ENCODE measurements at places on chromosomes 6 and 20.

DNA sequence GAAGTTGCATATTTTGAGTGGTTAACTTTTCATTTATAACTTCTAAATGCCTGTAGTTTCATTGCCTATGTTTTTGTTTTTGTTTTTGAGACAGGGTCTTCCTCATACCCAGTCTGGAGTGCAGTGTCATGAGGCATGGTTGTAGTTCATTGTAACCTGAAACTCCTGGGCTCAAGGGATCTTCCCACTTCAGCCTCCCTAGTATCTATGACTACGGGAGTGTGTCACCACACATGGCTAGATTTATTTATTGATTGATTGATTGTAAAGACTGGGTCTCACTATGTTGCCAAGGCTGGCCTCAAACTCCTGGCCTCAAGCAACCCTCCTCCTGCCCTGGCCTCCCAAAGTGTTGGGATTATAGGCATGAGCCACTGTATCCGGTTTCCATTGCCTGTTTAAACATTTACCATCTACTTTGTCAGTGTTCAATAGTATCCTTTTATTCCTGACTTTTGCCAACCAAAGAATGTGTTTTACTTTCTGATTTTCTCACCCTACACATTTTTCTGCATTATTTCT, 144.6 kb downstream of the CDKAL1 start:
- no peak for DNase-seq

DNA sequence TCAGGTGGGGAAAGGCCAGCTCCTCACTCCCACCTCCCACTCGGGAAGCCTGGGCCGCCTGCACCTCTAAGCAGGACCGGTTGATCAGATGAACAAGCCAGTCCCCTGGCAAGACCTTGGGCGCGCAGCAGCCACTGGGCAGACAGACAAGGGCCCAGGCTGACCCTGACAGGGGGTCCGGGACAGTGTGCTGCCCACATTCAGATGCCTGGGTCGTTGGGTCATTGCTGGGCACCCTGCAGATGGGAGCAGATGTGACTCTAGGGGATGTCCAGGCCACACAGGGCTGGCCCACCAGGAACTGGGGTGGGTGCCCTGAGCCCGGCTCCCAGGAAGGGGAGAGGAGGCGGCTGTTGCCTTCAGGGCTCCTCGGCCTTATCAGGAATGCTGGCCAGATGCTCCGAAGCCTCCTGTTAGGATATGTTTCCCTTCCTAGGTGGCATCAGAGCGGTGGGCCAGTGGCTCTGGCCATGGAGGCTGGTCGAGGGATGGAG, 17.3 kb upstream of the FRMD1 start:
- DNase-seq, result no peak

DNA sequence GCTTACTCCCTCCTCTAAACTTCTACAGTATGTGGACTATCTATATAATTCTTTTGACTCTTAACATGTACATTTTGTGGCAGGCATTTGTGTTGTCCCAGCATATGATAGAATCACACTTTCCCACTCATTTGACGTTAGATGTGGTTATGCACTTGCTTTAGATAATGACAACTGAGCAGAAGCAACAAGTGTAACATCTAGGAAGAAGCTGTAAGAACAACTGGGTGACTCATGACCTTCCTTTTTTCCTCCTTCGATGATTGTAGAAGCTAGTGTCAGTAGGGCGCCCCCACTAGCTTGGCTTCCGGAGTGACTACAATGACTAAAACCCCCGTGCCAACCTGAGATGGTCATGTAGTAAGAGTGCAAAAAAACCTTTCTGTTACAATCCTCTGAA, 74.6 kb upstream of the CEP85L start:
- no peak for DNase-seq

DNA sequence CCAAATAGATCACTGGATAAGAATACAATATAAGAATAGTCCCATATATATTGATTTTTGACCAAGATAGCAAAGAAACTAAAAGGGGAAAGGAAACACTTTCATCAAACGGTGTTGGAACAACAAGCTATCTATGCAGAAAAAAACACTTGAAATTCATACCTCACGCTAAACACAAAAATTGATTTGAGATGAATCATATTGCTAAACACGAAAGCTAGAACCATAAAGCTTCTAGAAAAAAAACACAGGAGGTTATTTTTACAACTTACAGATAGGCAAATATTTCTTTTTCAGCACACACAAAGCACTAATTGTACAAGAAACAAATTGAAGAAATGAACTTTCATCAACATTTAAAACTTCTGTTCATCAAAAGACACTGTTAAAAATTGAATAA, 36.7 kb upstream of the TMEM14A start:
- no peak for DNase-seq

DNA sequence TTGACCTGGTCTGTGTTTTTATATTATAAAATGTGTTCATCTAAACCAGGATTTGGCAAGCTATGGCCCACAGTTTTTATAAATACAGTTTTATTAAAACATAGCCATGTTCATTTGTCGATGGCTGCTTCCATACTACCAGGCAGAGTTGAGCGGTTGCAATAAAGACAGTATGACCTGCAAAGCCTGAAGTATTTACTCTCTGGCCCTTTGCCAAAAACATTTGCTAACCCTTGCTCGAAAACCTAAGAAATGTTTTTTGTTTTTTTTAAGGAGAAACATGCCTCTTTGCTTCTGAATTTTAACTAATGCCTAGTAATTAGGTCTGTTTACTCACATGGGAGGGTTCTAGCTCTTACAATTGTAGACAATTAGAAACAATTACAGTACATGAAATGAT, 67.4 kb upstream of the SMIM28 start:
- peak; percentile 64 for DNase-seq

DNA sequence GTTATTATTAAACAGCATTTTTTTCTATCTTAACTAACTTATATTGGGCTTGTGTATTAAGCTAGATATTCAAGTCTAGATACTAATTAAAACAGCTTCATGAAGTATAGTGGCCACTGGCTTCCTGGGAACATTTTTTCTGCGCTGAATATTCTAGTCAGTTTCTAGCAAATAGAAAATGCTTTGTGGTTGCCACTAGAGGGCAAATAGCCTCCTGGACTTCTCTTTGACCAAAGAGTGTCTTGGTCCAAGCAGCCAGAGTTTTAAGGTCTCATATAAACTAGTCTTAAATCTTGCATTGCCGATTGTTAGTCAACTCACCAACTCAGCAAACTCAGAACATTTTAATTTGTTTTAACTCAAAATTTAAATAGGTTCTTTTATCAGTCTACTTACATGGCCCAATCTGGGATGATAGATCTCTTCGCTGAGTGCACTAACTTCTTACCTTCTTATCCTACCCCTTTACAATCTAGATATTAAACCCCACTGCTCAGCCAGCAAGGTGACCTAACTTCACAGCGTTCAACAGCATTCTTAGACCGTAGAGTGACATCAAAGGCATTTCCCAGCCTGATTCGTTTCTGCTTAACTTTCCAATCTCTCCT, 24.6 kb upstream of the ID4 start:
- DNase-seq, result no peak

DNA sequence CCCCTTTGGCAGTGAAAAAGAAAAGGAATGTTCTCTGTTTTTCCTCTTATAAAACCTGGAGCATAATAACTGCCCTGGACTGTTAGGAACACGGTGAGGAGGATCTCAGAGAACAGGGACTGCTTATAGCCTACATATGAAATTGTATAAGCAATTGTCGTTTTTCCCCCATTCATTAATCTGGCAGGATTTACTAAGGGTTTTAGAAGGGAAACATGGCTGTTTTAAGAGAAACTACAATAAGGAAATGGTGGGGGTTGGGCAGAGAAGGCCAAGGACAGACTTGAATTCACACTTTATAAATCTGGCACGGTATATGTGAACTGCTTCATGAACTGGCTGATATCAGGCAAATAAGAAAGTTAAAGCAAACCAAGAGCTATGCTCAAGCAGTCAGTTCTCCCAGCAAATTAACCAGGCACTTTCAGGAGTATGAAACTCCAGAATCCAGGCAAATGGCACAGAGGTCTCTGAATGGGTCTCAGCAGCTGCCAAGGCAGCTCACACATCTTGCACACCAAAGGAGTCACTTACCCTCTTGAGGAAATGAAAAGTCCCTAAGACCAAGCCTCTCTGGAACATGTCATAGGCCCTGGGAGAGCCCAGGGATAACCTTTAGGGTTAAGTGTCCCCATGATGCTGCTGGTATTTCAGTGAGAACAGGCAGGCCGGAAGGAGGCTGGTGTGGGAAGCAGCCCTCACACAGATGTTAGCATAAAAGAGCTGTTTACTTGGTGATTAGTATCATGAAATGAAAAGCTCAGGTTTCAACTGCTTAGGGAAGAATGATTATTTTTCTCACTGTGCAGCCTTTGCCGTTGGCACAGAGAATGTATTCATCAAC, 260.5 kb upstream of the MARCKS start:
- DNase-seq, result no peak

DNA sequence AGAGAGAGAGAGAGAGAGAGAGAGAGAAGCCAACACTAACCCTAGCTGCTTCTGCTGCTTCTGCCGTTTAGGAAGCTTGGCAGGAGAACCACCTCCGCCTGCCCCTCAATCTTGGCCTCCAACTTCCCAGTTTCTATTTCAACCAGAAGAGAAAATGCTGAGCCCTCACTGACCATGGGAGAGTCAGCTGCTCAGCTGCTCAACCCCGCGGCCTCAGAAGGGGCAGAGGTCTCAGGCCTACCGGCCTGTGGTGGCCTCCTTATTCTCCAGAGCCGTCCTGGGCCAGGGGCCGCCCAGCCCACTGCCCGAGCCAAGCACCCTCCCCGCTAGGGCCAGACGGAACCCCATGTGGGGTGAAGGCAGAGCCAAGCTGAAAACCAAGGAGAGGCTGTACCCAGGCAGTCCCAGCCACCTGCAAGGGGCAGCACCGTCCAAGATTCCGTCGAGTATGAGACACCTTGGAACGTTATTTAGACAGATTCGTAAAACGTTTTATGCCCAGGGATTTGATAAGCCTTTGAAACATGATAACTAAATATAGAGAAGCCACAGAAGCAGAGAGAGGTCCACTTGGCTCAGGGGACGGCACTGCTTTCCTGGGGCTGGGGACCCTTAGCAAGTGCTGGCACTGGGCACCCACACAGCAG, 116.6 kb downstream of the DLL1 start:
- no peak for DNase-seq

GRCh38 chr20:25984933-25985332, 288.3 kb upstream of the ZNF337 start:
- DNase-seq, result peak; percentile 41

DNA sequence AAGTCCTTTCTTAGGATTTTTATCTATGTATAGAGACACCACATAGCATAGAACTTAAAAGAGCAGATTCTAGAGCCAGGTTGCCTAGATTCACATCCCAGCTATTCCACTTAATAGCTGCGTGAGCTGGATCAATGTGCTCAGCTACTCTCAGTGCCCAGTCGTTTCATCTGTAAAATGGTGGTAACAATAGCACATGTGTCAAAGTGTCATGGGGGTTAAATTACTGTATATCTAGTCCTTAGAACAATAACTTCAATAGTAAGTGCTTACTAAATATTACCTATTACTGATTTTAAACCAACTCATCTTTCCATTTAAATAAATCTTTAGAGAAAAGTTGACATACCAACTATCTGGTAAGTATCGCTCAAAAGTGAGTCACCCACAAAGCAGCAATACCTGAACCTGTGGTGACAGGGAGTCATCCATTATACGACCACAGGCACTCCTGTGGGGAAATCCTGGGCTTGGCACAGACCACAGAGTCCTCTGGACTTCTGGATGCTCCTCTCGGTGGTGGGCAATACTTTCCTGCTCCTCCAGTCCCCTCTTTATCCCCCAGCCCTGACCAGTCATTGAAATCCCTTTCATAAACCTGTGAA, 154.8 kb downstream of the PDSS2 start:
- no peak for DNase-seq

DNA sequence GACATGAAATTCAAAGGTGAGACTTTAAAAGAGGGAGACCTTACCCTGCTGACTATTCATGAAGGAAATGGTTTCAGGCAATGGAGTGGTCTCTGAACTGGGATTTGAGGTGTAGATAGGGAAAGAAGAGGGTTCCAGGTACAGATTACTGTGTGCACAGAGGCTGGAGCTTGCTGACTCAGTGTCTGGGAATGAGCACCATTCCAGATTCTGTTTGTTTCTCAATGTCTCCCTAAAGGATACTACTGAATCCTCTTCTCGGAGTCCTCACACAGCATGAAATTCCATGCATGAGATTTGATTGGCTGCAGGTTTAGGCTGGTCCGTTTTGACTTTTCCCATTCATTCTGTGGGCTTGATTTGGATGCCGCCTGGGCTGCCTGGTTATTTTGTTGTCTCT, 49.0 kb downstream of the PPP1R14C start:
- no peak for DNase-seq

DNA sequence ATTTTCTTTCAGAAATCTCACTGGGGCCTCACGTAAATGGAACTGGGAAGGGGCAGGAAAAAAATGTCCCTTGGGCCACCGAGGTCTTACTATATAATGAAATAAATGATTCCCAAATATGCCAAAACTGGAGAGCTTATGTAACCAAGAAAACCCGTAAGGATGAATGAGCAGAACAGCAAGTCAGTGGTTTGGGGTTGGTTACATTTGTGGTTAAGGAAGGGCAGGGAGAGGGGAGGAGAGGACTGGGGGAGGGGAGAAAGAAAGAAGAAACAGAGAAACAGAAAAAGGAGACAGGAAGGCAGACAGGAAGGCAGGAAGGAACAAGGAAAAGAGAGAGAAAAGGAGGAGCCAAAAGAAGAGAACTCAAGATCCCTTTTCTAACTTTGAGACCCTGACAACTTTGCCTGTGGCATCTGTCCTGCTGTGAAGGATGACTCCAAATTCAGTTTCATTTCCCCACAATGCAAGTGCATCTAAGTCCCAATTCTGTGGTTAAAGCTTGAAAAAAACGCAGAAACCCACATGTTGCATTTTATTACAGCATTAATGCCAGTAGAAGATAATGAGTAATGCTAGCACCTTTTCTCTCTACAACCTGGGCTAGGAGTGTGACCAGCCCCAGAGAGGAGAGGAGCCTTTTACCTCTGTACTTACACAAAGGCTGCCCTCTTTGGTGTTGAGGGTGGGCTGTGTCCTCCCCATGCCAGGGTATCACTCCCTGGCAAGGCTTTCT, 10.8 kb upstream of the ARMC2 start:
- DNase-seq, result no peak

GRCh38 chr6:133435065-133435728, 194.0 kb downstream of the EYA4 start:
- no peak for DNase-seq

GRCh38 chr6:74091136-74091793, 395.3 kb downstream of the CD109 start:
- no peak for DNase-seq

DNA sequence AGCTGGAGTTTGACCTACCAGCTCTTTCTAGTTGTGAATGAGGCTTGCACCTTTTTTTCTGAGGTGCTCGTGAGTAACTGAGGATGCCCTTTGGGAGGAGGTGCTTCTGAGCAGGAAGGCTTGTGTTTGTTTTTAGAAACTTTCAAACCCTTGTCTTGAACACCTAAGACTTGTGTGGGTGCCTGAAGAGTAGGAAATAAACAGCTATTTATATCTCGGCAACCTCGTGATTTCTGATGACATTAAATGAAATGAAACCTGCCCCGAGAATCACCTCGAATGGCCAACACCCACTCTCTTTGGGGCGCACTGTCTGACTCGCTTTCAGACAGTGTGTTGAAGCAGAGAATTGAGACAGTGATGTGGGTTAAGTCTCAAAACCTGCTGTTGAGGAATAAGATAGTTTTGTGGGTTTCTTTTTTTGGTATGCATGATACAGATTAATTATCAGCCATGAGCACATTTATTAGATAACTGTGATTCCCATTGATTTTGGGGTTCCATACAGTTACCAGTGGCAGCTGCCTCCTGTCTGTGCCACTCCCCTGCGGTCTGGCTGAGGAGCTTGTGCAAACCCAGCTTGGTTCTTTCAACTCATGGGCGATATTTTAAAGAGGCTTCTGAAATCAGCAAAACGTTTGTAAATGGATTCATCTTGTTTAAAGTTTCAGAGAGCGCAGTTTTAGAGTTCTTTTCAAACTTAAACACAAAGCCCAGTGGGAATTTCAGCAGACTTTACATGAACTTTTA, 8.4 kb downstream of the IRF4 start:
- no peak for DNase-seq

Measured in DMS79 (cell line).